ENCODE measurements at places on chromosomes 5 and 9.

DNA sequence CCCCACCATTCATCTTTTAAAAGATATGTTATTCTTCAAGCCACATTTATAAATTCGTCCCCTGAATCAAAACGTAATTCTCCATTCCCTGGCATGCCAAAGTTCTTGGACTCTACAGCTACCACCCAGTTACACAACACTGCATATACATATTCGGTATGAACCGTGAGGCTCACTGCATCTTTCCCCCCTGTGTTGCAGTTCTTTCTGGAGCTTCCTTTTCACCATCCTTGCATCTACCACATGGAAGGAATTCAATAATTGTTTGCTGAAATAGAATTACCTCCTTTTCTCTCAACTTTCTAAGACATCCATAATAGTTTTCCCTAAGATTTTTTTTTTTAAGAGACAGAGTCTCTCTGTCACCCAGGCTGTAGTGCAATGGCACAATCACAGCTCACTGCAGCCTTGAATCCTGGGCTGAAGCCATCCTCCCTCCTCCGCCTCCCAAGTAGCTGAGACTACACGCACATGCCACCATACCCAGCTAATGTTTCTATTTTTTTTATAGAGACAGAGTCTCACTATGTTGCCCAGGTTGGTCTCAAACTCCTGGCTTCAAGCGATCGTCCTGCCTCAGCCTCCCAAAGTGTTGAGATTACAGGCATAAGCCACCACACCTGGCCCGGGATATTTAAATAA lies 3.3 kb downstream of the LPAR1 start:
- DNase-seq = no peak

- DNase-seq = no peak
Observed at GRCh38 chr5:151751091-151751490, 7.3 kb downstream of the ATOX1 start.

DNA sequence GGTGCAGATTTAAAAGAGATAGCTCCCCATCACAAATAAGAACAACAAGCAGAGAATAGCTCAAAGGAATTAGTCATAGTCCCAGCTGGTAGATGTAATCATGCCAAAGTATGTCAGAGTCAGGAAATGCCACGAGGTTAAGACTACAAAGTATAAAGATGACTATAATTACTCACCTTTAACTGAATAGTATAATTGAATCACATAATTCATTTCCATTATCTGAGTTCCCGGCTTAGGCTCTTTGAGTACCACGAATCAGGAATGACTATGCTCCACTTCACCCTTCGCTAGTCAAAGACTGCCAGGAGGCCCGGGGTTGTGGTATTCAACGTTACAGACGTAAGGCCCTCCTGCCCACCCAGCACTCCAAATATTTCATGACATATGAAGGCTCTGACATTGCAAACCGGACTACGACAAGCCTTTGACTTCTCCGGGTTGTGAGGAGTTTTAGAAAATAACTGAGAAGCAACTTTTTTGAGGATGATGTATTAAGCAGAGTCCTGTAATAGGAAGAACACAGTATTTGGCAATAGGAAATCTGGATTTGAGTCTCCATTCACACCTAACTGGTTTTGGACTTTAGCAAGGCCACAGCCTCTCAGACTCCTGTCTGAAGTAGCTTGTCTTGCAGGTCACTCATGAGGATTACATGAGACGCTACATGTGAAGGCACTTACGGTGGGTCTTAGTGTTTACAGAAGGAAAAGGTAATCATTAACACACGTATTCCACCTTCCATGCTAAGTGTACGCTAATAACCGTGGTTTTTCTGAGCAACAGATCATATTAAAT lies 64.6 kb downstream of the ENC1 start:
- no peak for DNase-seq

DNA sequence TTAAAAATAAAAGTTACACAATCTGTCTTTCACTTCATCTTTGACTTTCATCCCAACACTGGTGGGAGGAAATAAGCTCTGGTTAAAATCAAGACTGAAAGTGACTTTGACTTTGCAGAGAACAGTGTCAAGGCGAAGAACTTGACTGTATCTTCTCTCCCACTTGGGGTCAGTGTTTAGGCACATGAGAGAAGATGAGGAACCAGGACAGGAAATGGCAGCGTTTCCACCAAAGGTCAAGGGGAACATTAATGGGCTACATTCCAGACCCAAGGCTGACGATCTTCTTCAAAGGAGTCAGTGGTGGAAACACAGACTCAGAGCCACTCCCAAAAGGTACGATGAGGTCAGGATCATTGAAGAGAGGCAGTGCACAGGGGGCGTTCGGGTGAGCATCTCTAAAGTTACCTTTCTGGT lies 409.5 kb downstream of the ARHGEF28 start:
- no peak for DNase-seq

- no peak for DNase-seq
Observed at GRCh38 chr5:173970878-173971650, 17.9 kb upstream of the C5orf47 start.

DNA sequence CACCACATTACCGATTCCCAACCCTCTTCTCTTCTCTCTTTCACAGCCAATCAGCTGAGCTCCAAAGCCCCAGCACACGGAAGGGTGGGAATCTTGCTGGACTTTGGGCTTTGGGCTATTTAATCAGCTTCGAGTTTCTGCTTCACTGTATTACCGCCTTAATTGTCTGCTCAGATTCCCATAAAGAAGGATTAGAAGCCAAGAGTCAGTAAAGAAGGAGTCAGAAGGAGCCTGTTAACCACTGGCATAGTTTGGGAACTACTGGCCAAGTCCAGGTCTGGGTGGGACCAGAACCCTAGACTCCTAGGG lies 4.4 kb downstream of the SPRY4 start:
- no peak for DNase-seq

Measured in stimulated activated CD4-positive, alpha-beta T cell treated with anti-CD3 and anti-CD28 coated beads, TNF-alpha, amount 100 ng/mL, for 48 hours (primary cell).